AG10803 (cell line): ENCODE measurements at places on chromosomes 2 and 18.

- DNase-seq: peak; percentile 35
These were observed 180.9 kb downstream of the BCL2 start for GRCh38 chr18:63138436-63139340.

- DNase-seq: no peak
These were observed 897.6 kb downstream of the BCL11A start for GRCh38 chr2:59655809-59656208.

DNA sequence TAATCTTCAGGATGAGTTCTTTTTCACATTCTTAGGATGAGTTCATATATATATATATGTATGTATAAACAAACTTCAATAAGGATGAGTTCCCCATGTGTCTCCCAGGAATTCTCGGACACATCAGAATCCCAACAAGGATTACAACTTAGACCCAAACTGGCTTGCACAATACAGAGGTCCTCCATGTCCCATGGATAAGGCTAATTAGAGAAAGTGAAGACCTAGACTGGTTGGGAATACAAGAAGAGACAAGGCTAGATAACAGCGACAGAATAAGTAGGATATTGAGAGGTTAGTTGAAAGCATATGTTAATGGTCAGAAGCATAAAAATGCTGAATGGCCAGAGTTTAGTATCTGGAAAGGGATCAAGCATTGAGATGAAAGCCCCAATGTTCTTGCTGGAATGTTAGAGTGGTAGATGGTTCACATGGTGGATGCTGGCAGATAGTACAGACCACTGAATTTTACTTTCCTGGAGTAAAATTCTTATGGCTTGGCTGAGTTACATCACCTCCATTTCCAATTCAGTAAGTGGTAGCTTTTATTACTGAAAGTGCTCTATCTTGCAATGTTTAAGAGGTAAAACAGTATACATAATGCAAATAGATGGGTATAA, 154.9 kb upstream of the EPHA4 start:
- no peak for DNase-seq

- DNase-seq: no peak
These were observed 7.8 kb upstream of the FZD7 start for GRCh38 chr2:202025816-202026215.
